NCI-H187 treated with DMSO at 0.1 percent for 48 hours (cell line): ENCODE measurements at places on chromosomes 7 and 10.

DNA sequence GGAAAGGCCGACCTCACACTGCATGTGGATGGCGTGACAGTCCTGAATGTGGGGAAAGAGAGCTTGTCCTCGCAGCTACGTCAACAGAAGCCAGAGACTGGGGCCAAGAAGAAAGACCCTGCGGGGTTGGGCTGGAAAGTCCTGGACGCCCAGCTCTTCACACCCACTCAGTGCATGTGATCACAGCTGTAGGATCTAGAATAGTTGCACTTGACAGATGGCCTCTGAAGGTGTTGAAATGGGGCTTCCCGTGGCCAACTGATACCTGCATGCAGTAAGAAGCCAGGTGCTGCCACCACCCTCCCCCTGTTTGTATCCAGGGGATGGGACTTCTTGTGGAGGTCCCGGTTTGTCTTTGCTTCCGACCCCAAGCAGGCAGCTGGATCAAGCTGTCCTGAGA lies 34.1 kb upstream of the OCM2 start:
- DNase-seq = no peak

- no peak for DNase-seq
These were observed 70.0 kb downstream of the KLF6 start for GRCh38 chr10:3714967-3715366.

- no peak for DNase-seq
These were observed 126.9 kb downstream of the KCNMA1 start for GRCh38 chr10:77510695-77511094.

GRCh38 chr10:93461109-93461806 lies 20.9 kb downstream of the MYOF start:
- DNase-seq = peak; percentile 69

DNA sequence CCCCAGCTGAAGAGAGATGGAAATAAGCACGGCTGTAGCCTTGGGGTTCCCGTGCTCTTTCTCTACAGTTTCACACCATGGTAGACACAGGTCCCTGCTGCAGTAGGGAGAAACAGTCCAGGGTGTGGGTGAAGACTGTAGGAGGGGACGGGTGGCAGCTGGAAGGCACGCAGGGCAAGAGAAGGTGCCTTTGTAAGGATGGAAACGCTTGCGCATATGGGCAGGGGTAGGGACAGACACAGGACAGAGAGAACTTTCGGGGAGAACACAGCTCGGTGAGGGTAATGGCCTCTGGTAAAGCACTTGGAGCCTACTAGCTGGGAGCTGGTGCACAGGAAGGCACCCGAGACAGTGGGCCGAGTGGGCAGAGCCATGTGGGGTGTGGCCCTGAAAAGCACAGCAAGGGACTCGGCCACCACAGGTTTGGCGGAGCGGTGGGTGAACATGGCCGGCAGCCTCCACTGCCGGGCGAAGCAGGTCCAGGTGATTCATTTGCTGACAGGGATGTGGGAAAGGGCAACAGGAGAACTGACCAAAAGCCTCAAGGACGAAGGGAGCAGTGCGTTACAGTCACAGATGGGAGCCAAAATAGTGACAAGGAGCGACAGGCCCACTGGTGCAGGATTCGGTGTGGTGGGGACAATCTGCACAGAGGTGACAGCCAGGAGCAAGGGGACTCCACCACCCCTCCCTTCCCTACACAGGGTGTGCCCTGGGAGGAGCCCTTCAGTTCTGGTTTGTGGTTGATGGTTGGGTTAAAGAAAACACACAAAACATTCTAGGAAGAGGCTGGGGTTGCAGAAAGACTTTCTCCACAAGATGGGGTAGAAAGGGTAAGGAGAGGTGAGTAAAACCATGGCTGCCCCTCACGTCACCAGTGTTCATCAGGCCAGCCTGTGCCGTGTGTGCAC lies 97.1 kb downstream of the VOPP1 start:
- no peak for DNase-seq

GRCh38 chr10:100904917-100905316 lies 7.8 kb upstream of the SLF2 start:
- no peak for DNase-seq

GRCh38 chr7:37833107-37833817 lies 15.1 kb upstream of the NME8 start:
- DNase-seq = peak; percentile 28

GRCh38 chr10:15640536-15641085 lies 79.1 kb downstream of the ITGA8 start:
- DNase-seq = no peak

DNA sequence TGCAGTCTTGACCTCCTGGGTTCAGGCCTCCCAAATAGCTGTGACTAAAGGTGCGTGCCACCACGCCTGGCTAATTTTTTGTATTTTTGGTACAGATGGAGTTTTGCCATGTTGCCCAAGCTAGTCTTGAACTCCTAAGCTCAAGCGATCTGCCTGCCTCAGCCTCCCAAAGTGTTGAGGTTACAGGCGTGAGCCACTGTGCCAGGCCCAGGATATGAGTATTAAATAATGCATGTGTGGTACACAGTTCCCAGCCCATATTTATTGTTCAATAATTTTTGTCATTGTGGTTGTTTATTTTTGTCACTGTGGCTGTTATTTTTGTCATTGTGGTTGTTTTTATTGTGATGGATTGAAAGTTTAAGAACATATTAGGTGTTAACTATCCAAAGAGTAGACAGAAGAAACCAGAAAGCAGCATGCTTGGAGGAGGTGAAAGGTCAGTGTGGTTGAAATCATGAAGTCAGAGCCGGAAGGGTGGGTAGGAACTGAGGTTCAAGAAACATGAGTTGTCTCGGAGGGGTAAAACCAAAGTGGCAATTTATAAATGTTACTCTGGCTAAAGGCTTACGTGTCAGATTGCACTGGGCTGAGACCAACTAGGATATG lies 45.0 kb downstream of the MRC1 start:
- DNase-seq = no peak

DNA sequence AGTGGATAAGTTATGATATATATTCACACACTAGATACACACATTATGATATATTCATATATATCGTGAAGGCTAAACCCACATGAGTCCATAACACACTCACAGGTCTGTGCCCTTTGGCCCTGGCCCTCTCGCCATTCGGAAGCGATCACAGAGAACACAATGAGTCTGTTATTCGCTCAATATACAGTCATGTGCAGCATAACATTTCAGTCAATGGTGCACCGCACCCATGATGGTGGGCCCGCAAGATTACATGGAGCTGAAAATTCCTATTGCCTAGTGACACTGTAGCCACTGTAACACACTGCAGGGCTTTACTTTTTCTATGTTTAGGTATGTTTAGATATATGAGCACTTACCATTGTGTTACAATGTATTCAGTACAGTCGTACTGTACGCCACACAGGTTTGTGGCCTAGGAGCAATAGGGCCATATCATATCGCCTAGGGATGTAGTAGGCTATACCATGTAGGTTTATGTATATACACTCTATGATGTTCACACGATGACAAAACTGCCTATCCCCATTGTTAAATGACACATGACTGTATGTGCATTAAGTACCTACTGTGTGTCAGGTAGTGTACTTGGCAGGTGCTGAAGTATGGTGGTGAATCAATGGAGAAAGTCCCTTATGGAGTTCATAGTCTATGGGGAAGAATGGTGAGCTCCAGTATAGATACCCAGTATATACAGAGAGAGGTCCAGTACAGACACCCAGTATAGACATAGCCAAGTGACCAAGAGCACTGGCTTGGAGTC lies 198.8 kb upstream of the KLF14 start:
- DNase-seq = no peak

- no peak for DNase-seq
These were observed 99.6 kb downstream of the NRP1 start for GRCh38 chr10:33234831-33235237.

DNA sequence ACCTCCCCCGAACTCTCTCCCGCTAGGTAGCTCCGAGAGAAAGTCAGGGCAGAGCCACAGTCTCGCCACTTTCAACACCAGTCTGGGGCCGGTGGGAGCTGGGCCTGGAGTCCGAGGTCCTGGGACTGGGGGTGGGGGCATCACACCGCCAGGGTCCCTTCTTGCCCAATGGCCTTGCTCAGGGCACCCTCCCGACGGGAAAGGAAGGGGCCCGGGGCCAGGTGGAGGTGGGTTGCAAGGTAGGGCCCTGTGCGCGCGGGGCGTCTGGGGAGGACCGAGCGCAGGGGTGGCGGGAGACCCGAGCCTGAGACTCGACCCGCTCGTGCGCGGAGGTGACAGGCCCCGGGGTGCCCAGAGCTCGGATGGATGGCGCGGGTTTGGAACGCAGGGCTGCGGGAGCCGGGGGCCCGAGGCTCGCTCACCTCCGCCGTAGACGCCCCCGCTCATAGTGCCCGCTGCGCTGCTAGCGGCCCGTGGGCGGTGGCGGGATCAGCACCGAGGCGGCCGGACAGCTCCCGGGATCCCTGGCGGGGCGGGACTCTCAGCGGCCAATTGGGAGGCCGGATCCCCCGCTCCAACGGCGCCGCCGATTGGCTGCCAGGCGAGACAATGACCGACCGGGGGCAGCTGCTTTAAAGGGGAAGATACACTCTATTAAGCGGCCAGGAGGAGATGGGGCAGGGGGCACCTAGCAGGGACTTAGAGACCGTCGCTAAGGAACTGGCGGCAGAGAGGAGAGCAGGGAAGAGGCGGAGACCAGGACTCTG lies at the start of gene ACTL6B:
Gene ACTL6B (minus strand): TSS at position 541 of the 767 bp plus-strand sequence. CDS start 94 bp downstream, at position 447.
- DNase-seq = peak; percentile 56

DNA sequence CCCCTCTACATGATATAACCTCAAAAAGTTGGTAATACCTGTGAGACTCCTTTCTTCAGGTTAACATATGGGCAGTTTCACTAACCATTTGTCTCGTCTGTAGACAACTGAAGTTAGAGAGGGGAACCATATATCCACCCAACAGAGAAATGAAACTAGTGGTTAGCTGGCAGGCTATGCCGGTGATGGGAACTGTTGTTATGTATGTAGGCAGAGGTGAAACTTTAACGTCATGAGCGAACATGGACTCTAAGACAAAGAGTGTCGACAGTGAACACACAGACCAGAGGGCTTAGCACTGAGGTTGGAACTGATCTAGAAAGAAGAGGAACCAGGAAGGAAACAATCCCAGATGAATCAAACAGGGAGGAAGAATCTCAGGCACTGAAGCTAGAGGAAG lies 112.4 kb downstream of the ELMO1 start:
- DNase-seq = no peak

DNA sequence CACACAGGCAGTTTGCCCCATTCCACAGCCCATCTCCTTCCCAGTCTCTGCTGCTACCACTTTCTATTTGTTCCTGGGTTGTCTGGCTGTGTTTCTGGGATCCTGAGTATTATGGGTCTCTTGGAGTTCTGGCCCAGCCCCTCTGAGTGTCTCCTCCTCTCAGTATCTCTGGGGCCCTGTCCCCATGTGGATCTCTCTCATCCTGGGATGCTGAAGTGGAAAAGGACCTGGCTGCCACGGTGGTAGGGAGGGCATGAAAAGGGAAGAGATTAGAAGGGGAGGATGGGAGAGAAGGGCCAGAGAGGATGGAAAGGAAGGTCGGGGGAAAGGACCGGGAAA lies 54.5 kb upstream of the LBX1 start:
- no peak for DNase-seq

DNA sequence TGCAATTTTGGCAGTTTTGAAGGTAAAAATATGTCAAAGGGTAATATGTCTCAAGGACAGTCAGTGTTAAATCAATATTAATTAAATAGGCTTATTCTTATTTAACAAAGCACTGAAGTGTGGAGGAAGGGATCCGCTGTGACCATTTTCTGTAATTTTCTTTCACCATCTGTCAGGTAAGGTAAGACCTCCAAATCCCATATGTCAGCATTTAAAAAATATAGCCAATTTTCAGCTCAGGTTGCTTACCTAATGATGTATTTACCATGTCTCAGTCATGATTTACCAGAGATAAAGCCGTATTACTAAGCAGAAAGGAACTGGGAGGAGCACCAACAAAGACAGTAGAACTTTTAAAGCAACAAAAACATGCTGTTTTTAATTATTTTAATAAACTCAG lies 683.9 kb downstream of the CCSER2 start:
- DNase-seq = no peak

GRCh38 chr10:64732372-64732957 lies 1211.3 kb downstream of the REEP3 start:
- DNase-seq = no peak

DNA sequence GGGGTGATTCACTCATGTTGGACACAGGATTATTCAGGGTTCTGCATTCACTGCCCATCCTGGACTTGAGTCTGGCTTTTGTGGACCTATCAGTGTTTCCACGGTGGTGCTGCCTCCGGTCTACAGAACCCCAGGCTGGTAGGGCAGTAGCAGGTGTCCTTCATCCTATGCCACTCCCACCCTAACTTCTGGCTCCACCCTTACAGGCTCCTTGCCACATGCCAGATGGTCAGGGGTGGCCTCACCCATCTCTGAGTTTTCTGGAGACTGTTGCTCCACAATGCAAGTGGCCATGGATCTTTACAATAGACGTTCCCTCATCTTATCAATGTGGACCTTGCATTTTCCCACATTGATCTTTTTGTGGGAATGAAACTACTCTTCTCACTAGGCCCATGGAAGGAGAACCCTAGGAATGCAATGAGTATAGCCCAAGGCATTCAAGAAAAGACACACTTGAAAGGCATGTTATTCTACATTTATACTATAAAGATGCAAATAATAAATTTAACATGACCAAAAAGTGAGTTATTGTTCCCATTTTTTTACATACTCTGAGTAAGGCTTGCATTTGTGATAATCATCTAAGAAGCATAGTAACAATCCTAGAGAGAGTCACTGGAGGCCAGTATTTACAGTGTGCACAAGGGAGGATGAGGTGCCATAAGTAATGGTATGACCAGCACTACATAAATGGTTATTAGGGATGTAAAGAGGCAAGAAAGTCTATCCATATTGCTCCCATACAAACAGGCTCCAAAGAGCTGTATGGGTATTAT lies 57.4 kb upstream of the ADO start:
- DNase-seq = no peak

GRCh38 chr10:120177330-120177729 lies 279.7 kb upstream of the PLPP4 start:
- DNase-seq = no peak

DNA sequence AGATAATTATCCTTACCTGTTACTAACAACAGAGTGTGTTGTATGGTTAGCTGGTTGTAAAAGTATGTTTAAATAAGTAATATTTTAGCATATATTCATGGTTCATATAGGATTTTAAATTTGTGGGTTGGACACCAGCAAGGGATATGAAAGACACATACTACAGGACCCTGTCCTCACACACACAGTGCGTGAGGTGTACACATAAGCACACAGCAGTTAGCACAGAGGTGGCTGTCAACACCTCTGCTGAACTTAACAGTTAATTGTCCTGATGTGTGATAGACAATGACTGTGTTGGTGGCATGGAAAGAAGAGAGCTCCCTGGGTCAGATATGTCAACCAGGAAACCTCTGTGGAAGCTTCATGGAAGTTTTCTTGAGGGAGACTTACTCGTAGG lies 23.3 kb upstream of the NUP42 start:
- no peak for DNase-seq

GRCh38 chr7:64884913-64885370 lies 18.1 kb upstream of the ZNF273 start:
- DNase-seq = no peak
